ENCODE measurements at places on chromosomes 1 and 21.

DNA sequence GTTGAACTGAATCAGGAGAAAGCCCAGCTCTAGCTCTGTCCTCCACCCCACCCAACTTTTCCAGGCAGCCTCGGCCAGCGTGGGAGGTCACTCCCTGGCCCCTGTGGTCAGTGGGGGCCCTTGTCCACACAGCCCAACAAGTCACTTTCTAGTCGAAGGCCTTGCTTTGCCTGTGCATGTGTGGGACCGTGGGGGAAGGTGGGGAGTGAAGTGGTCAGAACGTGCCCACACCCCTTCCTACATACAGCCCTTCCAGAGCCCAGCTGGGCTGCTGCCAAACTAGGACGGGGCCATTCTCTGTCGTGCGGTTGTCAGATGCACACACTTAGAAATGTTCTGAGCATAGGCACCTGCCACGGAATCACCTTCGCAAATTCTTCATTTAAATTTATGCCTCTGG is 18.0 kb downstream of the FAAP20 start:
- no peak for DNase-seq

- no peak for DNase-seq
Measured at GRCh38 chr1:27009601-27010197, 3.0 kb downstream of the TENT5B start.

GRCh38 chr1:178942285-178943198 is 71.7 kb upstream of the ANGPTL1 start:
- no peak for DNase-seq

- DNase-seq, result no peak
Measured at GRCh38 chr1:237108297-237109040, 66.5 kb downstream of the RYR2 start.

DNA sequence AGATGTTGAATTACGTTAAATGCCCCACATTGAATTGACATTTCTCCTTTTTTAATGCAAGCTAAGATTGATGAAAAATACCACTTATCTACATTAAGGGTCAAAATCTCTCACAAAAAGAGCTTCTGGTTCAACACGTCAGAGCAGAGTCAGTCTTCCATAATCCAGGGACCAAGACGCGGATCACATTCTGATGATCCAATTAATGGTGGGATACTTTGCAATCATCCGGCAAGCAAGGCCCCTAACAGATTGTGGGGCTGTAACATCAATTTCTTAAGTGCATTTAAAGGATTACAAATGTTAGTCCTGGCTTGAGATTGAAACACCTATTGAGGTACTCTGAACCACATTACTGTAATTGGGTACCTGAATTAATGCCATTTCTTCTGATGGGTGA is 120.2 kb upstream of the ESRRG start:
- DNase-seq, result no peak

DNA sequence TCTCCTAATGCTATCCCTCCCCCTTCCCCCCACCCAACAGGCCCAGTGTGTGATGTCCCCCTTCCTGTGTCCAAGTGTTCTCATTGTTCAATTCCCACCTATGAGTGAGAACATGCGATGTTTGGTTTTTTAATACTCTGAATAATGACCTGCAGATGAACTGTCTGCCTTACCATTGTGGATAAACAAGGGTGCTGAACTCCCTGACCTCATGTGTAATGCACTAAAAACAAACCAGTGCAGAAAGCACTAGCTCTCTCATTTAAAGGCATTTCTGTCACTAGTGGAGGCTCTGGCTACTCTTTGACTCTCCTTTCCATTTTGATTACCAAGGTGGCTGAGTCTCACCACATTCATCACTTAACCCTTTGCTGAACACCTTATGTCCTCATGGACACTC is 23.1 kb upstream of the TRAF3IP3 start:
- DNase-seq, result no peak

DNA sequence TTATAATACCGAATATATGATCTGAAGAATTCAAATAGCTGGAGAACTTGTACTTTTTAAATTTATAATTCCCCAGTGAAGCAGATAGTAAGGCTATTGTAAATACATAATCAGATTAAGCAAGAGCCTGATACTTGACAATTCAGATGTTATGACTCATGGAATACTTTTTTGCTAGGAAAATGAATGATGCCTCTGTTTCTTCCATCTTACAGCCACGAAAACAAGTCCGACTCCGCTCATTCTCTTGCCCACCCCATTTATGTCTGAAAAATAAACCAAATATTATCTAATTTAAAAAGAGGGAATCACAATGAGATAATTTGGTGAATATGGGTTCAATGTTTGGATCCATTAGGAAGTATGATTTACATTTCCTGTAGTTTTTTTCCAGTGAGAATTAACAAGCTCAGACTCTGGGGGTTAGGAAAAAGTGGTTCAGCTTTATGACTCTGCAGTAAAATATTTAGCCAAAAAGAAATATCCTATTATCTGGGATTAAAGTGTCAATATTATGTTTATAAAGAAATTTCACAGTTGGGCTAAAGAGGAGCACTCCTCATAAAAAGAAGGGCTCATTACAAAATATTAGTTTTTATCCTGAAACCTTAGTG is 50.4 kb upstream of the DAB1 start:
- no peak for DNase-seq

Measured in NCI-H446 (cell line).